CD8-positive, alpha-beta memory T cell (primary cell): ENCODE measurements at places on chromosomes 12 and 14. TPM values are rescaled to one million over a fixed set of nuclear protein-coding genes. Genes with fewer than 3 reads are reported as not detected.

Gene RPL10L
- total RNA-seq, result not detected

GRCh38 chr12:66036317-66036716 lies 94.2 kb downstream of the LLPH start:
- H3K36me3 ChIP-seq, result no peaks in the 10 kb centered on the region
- no peak for DNase-seq

GRCh38 chr12:46361667-46362034 lies 10.9 kb downstream of the SLC38A2 start:
- peaks cover 26% of the 10 kb centered on the region for H3K4me1 ChIP-seq
- H3K36me3 ChIP-seq, result peaks cover 67% of the 10 kb centered on the region
- DNase-seq, result no peak
- no peak overlapping the region for H3K27ac ChIP-seq

- H3K27ac ChIP-seq, result no peak overlapping the region
- H3K36me3 ChIP-seq, result no peaks in the 10 kb centered on the region
- H3K4me1 ChIP-seq, result no peaks in the 10 kb centered on the region
- no peaks in the 10 kb centered on the region for H3K27me3 ChIP-seq
- DNase-seq, result no peak
- H3K4me3 ChIP-seq, result no peak overlapping the region
Observed at GRCh38 chr12:110247340-110248095, 33.5 kb upstream of the ATP2A2 start.

- H3K4me3 ChIP-seq, result no peak overlapping the region
- no peaks in the 10 kb centered on the region for H3K27me3 ChIP-seq
- H3K27ac ChIP-seq, result no peak overlapping the region
- peaks cover under 1% of the 10 kb centered on the region for H3K4me1 ChIP-seq
- no peaks in the 10 kb centered on the region for H3K36me3 ChIP-seq
Observed at GRCh38 chr14:52467515-52468266, 84.6 kb downstream of the TXNDC16 start.

DNA sequence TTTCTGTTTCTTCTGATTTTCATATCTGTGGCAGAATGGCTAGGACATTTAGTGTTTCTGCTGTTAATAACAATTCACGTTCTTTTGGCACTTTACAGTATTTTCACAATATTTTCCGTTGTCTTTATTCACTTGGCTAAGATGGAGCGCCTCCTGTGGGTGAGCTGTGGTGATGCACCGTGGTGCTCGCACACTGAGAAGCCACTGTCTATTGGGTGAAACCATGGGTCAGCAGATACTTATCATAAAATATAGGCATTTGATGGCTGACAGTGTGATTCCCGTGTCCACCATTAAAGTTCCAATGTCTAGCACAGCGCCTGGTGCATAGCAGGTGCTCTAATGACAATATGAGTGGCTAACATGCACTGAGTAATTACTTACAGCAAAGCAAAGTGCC lies 141.8 kb downstream of the VRK1 start:
- H3K4me1 ChIP-seq, result no peaks in the 10 kb centered on the region
- H3K27ac ChIP-seq, result no peak overlapping the region
- no peak for DNase-seq
- no peaks in the 10 kb centered on the region for H3K27me3 ChIP-seq

Gene MYO1A
- total RNA-seq, result 0.70 TPM

Gene PZP
- total RNA-seq, result not detected

DNA sequence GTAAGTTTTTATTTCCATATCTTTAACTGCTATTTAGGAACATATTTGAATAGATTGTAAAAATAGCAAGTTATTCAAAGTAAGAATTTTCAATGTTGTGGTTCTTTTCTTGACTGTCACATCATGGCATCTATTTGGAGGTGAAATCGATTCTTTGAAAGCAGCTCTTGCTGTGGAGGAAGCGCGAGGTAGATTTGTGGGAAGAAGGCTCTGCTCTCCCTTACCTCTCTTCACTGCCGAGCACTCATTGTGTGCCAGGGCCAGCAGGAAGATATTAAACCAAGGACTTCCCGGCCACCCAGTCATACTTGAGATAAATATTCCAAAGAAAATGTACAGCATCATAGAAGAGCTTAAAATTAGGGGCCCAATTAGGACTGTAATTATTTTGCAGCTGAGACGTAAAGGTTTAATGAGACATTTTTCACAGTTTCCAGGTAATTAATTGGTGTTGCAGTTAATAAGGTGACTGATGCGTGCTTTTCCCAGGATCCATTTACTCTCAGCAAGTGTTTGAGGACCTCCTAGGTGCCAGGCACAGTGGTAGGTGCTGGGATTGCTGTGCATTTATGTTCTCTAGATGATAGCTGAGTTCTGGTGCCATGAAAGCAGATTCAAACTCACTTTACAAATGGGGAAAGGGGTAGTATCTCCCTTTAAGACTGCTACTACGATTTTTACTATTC lies 89.2 kb upstream of the DYNC1H1 start:
- no peaks in the 10 kb centered on the region for H3K27me3 ChIP-seq
- peaks cover 32% of the 10 kb centered on the region for H3K36me3 ChIP-seq
- no peak for DNase-seq
